Stimulated activated CD8-positive, alpha-beta memory T cell treated with anti-CD3 and anti-CD28 coated beads, Interleukin-12 subunit alpha, Interleukin-12 subunit beta, amount 100 ng/mL, for 1 hour (primary cell): ENCODE measurements at places on chromosomes 16 and 17.

DNA sequence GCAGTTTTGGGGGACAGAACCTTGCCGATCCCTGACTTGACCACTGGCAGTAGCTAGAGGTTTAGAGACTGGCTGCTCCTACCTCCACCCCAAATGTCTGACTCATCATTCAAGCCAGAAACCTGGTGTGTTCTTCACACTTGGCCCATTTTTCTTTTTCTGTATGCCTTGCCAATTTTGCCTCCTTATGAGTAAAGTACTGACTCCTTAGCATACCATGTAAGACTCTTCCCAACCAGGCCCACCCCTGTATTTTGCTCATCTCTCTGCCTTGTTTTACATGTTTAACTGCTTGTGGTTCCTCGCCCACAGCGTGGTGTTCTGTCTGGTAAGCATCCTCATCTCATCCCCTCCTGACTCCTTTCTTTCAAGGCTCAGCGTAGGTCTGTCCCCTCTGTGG lies 37.9 kb downstream of the NUP88 start:
- DNase-seq, result no peak

GRCh38 chr16:81695321-81696165 lies 83.5 kb upstream of the PLCG2 start:
- no peak for DNase-seq

DNA sequence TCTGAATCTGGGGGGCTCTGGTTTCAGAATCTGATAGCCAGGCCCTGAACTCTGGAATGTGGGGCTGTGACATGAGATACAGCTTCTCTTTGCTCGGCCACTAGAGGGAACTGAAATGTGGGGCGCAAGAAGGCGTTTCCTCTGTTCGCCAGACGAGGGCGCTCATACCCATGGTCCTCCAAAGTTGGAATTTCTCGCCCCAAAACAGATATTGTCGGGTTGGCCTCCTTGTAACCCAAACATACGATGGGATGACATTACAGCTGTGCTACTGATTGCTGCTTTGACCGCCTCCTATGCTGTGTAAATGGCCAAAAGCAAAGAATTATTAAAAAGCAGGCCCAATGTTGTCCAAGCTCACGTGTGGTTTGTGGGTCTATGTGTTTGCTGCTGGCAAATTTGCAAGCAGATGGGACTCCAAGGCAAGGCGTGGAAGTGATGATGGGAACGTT lies 13.1 kb upstream of the MSI2 start:
- DNase-seq, result peak; percentile 48

DNA sequence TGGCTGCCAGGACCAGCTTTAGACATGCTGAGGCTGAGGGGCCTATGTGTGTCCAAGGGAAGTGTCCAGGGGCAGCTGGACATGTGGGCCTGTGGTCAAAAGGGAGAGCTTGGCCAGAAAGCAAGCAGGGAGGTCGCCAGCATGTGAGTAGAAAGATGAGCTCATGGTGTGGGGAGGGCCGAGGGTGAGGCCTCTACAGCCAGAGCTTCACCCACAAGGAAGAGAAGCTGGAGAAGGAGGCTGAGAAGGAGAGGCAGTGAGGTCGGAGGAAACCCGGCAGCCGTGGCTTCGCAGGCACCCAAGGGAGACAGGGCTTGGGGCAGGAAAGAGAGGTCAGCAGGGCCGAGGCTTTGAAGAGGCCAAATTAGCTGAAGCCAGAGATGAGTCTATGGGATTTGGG lies 4.0 kb upstream of the HSD11B2 start:
- no peak for DNase-seq

DNA sequence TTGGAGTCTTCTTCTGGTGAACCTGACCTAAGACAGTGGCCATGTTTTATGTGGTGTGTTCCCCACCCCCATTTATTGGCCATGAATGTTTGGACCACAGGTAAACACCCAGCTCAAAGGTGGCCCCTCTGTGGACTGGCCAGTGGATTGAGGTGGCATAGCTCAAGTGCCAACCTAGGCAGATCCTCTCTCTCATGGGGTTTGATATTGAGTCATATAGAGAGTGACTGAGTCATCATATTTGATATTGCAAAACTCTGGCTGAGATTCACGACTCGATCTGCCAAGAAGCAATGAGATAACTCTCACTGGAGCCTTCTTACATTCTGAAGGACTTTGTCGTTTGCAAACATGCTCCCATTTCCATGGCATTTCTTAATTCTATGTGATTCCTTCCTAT lies 10.5 kb upstream of the TEKT3 start:
- DNase-seq, result no peak

DNA sequence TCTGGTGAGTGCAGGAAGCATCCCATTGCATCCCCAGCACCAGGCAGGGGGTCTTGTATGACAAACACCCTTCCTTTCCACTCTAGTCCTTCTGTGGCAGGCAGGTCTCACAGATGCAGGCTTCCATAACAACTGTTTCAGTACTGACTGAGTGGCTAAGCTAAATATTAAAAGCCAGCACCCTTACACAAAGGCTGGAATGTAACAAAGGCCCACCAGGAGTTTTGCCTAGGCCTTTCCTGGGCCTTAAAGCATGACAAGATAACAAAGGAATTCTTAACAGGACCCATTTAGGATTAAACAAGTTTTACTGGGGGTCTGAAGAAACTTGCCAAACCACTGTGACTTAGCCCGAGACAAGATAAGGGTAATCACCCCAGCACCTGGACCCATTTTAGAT lies 228.9 kb upstream of the RPL38 start:
- DNase-seq, result no peak

DNA sequence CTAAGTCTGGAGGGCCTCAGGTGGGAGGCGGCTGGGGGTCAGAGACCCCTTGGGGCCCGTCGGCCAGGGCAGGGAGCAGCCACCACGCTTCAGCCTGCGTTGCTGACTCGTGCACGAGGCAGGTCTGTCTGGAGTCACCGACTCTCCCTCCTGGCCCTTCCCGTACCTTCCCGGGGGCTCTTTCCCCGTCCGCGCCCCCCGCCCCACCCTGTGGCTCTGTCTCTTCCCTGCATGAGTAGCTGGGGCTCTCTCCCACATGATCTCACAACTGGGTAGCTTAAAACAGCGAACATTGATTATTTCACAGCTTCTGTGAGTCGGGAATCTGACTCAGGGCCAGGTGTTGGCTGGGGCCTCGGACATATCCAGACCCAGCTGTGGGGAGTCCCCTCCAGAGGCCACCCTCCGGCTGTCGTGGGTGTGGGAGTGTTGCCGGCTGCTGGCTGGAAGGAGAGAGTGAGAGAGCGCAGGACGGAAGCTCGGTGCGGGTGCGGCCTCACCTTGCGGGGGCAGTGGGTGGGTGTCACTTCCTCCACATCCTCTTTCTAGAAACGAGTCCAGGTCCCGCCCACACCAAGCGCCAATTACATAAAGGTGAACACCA lies 17.3 kb downstream of the BAHCC1 start:
- peak; percentile 57 for DNase-seq

DNA sequence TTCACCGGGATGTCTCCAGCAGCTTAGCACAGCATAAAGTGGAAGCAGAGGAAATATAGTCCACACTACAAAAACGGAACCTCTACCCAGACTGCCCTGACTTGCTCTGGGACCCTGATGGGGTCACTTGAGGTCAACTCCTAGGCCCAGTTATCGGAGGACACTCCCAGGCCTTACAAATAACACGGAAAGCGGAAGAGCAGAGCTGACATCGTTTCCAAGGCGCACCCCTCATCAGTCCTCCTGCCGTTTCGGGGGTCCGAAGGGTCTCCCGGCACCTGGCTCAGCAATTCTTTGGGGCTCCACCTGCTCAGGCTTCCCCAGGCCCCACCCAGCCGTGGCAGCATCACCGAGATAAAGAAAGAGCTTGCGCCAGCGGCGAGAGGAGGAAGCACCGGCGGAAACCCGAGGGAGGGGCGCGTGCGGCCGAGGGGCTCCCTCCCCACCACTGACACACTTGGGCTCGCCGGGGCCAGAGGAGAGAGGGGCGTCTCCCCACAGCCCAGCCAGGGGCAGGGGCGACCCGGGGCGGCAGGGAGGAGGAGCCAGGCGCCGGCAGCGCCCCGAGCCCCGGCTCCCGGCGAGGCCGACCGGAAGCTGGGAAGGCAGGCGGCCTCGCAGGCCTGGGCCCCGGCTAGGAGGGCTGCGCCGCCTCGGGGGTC lies 727 bp downstream of the CORO7 start:
- DNase-seq, result peak; percentile 36

DNA sequence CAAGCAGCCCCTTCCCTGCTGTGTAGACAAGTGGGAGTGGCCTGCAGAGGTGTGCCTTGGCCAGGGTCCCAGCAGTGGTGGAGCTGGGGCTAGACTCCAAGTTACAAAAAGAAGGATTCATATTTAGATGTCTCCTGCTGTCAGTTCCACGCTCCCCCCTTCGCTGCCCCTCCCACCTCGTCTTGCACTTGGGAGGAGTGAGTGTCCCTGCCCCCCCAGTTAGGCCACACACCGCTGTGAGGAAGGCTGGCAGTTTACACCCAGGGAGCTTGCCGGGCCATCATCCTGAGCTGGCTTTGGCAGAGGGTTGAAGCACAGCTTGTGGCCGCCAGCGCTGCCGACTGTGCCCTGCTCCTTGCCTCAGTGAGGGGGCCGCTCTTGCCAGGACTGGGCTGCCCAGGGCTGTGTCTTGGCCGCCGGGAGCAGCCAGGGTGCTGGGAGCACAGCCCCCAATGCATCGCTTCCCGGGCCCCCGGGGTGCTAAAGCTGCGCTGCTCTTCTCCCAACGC lies 44.3 kb downstream of the ELAC2 start:
- DNase-seq, result no peak

DNA sequence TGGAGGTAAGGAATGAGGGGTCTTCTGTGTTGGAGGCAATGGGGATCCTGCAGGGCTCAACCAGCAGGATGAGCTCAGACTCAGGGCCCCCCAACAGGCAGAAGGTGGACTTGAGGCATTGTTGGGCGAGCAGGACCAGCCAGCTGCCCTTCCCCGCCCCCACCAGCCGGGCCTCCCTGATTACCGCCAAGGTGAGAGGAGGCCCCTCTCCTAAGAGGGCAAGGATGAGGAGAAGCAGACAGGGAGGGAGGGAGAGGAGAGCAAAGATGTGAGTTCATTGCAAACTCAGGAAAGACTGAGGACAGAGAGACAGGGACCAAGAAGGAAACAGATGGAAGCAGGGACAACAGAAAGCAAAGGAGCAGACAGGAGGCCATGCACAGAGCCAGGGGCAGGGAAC lies 272.8 kb upstream of the XYLT1 start:
- DNase-seq, result no peak

DNA sequence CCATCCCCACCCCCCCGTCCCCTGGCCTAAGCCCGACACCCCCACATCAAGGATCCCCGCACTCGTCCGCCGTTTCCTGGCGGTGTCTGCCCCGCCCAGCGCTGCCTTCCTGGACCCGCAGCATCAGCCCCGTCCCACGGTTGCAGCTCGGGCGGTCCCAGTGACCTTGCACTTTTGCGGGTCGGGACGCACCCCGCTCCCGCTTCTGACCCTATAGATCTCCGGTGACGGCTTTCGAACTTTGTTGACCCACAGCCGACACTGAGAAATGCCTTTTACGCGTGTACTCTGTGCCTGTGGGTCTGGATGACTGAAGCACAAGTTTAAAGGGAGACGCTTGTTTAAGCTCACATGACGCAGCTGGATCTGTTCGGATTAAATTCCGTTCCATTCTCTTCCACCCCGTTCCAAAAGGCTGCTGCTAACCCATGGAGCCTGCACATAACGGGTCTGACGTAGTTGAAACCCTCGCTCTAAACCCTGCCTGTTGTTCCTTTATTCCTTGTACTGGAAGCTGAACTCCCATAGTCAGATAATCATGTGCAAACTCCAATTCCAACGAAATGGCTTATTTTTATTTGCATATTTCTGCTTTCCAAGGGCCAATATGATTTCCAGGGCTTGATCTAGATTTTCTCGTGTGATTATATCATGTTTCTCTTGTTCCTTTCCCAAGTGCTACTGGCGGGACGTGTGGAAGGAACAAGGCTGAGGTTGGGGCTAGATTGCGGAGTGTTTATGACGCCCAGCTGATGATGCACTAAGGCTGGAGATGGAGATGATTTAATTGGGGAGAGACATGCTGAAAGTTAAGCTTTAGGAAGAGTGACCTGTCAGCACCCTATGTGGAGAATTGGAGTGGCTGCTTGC lies 834 bp downstream of the FLYWCH1 start:
- DNase-seq, result peak; percentile 8

GRCh38 chr16:2115591-2115973 lies 20.1 kb downstream of the PKD1 start:
- DNase-seq, result no peak

DNA sequence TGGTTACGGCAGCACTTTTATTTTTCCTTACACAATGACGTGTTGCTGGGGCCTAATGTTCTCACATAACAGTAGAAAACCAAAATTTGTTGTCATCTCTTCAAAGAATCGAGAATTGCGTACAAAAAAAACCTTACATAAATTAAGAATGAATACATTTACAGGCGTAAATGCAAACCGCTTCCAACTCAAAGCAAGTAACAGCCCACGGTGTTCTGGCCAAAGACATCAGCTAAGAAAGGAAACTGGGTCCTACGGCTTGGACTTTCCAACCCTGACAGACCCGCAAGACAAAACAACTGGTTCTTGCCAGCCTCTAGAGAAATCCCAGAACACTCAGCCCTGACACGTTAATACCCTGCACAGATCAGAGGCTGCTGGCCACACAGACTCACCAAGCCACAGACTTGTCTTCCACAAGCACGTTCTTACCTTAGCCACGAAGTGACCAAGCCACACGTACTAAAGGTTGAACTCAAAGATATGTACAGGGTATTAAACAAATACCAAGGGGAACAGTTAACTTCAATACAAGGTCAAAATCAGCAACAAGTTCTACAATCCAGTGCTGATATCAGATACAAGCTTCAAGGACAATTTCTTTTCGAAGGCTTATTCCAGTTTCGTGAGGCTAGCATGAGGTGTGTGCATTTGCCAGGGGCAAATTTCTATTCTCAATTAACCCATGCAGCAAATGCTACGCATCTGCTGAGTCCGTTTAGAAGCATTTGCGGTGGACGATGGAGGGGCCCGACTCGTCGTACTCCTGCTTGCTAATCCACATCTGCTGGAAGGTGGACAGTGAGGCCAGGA lies 2.4 kb downstream of the ACTG1 start:
- no peak for DNase-seq

DNA sequence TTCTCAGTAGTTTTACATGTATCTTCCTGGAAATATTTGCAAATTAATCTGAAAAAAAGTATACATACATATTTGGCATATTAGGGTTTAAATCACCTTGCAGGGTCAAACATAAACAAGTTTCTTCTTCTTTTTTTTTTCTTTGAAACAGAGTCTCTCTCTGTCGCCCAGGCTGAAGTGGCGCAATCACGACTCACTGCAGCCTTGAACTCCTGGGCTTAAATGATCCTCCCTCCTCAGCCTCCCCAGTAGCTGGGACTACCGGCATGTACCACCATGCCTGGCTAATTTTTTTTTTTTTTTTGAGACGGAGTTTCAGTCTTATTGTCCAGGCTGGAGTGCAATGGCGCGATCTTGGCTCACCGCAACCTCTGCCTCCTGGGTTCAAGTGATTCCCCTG lies 12.6 kb upstream of the FUS start:
- no peak for DNase-seq

GRCh38 chr17:31744511-31744951 lies 114.5 kb downstream of the COPRS start:
- no peak for DNase-seq

- DNase-seq, result no peak
Measured at GRCh38 chr17:17751489-17752088, 70.3 kb downstream of the RAI1 start.

GRCh38 chr16:5863071-5863606 lies 765.5 kb upstream of the EEF2KMT start:
- no peak for DNase-seq
